Activated T-cell treated with anti-CD3 and anti-CD28 coated beads, Interleukin-2, amount 50 U/mL, for 72 hours (primary cell): ENCODE measurements at places on chromosomes 5 and 9. TPM values are rescaled to one million over a fixed set of nuclear protein-coding genes. Genes with fewer than 3 reads are reported as not detected.

- no peaks in the 10 kb centered on the region for H3K36me3 ChIP-seq
- peaks cover 4% of the 10 kb centered on the region for H3K27me3 ChIP-seq
- no peak for DNase-seq
- H3K4me1 ChIP-seq, result peaks cover 4% of the 10 kb centered on the region
- no peak within 1 kb of the TSS for H3K27ac ChIP-seq
Observed at GRCh38 chr5:135452321-135453030, at the start of gene TIFAB. TSS of gene TIFAB (minus strand) at chr5:135452351. CDS start at chr5:135449939, 2,412 bp downstream.

ERAP2 gene
- total RNA-seq, result 92.1 TPM

GRCh38 chr5:168801567-168801966, 222.4 kb upstream of the PANK3 start:
- H3K36me3 ChIP-seq, result peaks cover 2% of the 10 kb centered on the region
- H3K4me1 ChIP-seq, result peaks cover 59% of the 10 kb centered on the region
- H3K4me3 ChIP-seq, result peak overlapping the region; percentile 58
- peak; percentile 8 for DNase-seq
- peaks cover 8% of the 10 kb centered on the region for H3K27me3 ChIP-seq
- peak overlapping the region; percentile 55 for H3K27ac ChIP-seq

LSM11 gene
- 7.4 TPM for total RNA-seq

DNA sequence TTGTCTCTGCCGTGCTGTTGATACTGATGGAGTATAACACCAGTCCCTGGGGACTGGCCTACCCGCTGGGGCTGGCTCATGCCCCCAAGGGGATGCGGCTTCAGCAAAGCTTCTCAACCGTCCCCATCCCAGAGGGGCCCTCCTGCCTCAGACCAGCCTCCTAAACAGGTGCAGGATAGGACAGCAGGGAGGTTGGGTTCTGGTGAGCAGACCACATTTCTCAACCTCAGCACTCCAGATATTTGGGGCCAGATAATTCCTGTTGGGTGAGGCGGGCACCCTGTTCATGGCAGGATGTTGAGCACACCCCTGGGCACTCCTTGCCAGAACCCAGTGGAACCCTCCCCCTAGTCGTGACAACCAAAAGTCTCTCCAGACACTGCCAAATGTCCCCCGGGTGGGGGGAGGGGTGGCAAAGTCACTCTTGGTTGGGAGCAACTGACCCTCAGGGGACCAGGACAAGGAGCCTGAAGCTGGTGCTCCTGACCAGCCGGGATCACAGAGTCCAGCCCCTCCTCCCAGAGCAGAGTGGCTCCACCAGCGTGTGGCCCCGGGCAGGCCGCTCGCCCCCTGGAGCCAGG, 107.8 kb downstream of the ZNF354C start:
- H3K4me3 ChIP-seq, result peak overlapping the region; percentile 46
- no peak overlapping the region for H3K27ac ChIP-seq
- no peaks in the 10 kb centered on the region for H3K36me3 ChIP-seq
- DNase-seq, result no peak
- H3K27me3 ChIP-seq, result peaks cover 6% of the 10 kb centered on the region

- H3K27ac ChIP-seq, result no peak overlapping the region
- H3K27me3 ChIP-seq, result no peaks in the 10 kb centered on the region
- H3K4me3 ChIP-seq, result no peak overlapping the region
- DNase-seq, result no peak
Observed at GRCh38 chr9:108831496-108832178, 24.1 kb downstream of the ACTL7B start.

KYAT1 gene
- total RNA-seq, result 8.8 TPM

DNA sequence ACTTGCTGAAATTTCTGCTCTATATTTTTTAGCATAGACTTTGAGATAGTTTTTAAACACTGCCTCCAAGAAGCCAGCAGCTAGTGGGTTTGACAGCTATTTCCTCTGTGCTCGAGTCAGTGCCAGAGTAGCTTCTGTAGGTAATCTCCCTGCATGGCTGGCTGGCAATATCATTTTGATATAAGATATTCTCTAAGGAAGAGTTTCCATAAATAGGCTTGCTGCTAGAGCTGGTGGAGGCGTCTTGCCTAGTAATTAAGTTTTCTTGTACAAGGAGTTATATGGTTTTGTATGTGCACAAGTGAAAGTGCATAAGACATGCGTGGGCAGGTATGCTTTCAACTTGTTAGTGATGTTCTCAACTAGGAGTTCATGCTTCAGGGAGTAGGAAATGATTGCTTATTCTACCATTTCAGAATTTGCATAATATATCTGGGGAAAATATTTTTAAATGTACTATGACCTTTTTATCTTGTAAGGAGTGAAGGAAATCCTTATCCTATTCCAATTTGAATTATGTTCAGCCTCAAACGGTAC, 74.1 kb upstream of the CCL21 start:
- H3K27ac ChIP-seq, result no peak overlapping the region
- peaks cover 3% of the 10 kb centered on the region for H3K27me3 ChIP-seq
- no peaks in the 10 kb centered on the region for H3K36me3 ChIP-seq

DNA sequence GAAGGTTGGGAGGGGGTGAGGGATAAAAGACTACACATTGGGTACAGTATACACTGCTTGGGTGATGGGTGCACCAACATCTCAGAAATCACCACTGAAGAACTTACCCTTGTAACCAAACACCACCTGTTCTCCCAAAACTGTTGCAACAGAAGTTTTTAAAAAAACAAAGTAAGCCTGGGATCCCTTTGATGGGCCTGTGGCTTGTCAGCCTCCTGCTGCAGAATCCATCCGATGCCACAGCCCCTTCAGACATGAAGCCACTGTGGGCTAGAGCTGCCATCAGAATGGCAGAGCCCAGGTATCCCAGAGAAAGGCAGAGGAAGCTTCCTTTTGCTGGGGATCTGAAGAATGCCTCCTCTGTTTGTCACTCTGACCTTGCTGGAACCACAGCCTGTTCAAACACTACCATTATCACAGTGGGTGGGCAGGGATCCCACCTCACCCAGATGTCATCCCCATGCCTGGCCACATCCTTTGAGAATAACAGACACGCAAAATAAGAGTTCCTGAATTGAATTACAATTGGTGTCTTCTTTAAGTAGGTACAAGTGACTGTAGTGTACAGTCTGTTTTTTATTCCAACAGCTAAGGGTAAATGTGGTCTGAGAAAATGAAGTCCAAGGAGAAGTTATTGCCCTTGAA, 78.1 kb upstream of the DIRAS2 start:
- no peak for DNase-seq
- no peaks in the 10 kb centered on the region for H3K36me3 ChIP-seq
- H3K4me3 ChIP-seq, result no peak overlapping the region
- H3K4me1 ChIP-seq, result no peaks in the 10 kb centered on the region
- H3K27me3 ChIP-seq, result peaks cover 13% of the 10 kb centered on the region
- no peak overlapping the region for H3K27ac ChIP-seq

DNA sequence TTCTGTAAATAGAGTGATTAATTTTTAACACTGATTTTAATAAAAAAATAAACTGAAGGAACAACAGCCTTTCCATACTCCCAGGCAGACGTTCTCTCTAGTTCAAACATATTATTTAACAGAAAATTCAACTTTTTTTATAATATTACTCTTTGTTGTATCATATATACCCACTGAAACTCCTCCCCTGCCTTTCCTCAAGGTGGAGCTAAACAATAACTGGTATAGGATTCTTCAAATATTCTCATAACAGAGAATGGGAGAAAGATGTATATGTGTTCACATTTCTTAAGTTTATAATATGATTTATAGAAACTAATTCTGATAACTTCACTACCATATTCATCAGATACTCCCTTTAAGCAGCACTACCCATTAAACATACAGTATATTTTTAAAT, 83.4 kb downstream of the CYLC2 start:
- no peaks in the 10 kb centered on the region for H3K36me3 ChIP-seq
- no peaks in the 10 kb centered on the region for H3K27me3 ChIP-seq
- no peak overlapping the region for H3K4me3 ChIP-seq
- no peak overlapping the region for H3K27ac ChIP-seq
- no peaks in the 10 kb centered on the region for H3K4me1 ChIP-seq

- no peaks in the 10 kb centered on the region for H3K4me1 ChIP-seq
- H3K4me3 ChIP-seq, result no peak overlapping the region
- no peak overlapping the region for H3K27ac ChIP-seq
- no peak for DNase-seq
- no peaks in the 10 kb centered on the region for H3K36me3 ChIP-seq
Observed at GRCh38 chr5:30050056-30050815, 1143.2 kb upstream of the CDH6 start.

DNA sequence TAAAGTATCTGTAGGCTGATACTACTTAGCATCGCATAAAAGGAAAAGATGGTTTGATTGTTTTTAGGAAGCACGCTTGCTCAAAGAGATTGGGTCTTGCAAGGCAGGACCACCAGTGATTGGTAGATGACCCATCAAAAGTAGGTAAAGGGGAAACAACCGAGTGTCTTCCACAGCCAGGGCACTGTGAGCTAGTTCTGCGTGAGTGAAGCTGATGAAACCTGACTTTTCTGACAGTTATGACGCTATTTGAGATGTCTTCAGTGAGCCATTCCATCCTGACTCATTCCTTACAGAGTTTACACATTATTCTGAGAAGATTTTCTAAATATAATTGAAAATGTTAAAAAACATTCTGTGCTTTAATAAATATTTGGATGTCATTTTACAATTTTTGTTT, 49.7 kb downstream of the BASP1 start:
- no peak for DNase-seq
- H3K36me3 ChIP-seq, result no peaks in the 10 kb centered on the region
- H3K27me3 ChIP-seq, result no peaks in the 10 kb centered on the region
- no peaks in the 10 kb centered on the region for H3K4me1 ChIP-seq
- H3K27ac ChIP-seq, result no peak overlapping the region
- H3K4me3 ChIP-seq, result no peak overlapping the region

TXN gene
- 295 TPM for total RNA-seq

- no peak overlapping the region for H3K4me3 ChIP-seq
- H3K27me3 ChIP-seq, result no peaks in the 10 kb centered on the region
- H3K27ac ChIP-seq, result no peak overlapping the region
- no peaks in the 10 kb centered on the region for H3K36me3 ChIP-seq
- H3K4me1 ChIP-seq, result no peaks in the 10 kb centered on the region
Observed at GRCh38 chr5:116834796-116835515, 260.3 kb upstream of the SEMA6A start.

- H3K36me3 ChIP-seq, result no peaks in the 10 kb centered on the region
- no peak overlapping the region for H3K4me3 ChIP-seq
- H3K27me3 ChIP-seq, result peaks cover 12% of the 10 kb centered on the region
Observed at GRCh38 chr5:158917731-158918130, 182.0 kb downstream of the EBF1 start.

DNA sequence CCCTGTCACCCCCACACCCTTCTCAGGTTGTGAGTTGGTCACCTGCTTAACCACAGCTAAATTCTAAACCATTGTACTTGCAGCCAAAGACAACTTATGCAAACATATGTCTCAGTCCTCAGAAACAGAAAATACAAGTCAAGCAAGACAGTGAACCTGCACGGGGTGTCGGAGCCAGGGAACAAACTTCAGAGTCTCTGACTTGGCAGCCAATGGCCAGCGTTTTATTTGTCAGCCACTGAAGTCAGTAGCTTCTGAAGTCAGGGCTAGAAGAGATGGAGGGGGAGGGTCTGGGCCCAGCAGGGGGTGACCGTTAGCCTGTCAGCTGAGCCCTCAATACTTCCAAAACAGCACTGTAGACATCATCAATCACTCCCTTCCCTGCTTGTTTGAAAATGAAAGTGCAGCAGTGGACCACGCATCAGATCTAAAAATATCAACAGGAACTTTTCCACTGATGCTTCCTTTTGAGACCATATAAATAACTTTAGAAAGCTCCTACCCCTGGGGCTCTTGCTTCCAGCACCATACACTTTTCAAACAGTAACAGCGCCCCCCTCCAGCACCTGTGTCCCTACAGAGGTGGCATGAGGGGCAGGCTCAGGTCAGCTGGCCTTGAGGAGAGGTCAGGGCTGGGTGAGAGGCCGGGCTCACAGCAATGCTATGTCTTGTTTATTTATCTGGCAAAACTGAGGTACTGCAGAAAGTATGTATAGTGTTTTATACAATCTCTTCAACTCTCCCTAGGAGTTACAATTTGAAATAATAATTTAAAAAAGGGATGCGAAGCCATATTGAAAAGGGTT, 142.5 kb downstream of the ACER2 start:
- H3K27me3 ChIP-seq, result peaks cover 23% of the 10 kb centered on the region
- no peak overlapping the region for H3K27ac ChIP-seq
- H3K36me3 ChIP-seq, result no peaks in the 10 kb centered on the region
- H3K4me1 ChIP-seq, result peaks cover 6% of the 10 kb centered on the region
- DNase-seq, result no peak
- peak overlapping the region; percentile 46 for H3K4me3 ChIP-seq

GRCh38 chr5:5419291-5420210, 2.9 kb upstream of the ICE1 start:
- H3K27me3 ChIP-seq, result no peaks in the 10 kb centered on the region

SLC46A2 gene
- total RNA-seq, result not detected

DNA sequence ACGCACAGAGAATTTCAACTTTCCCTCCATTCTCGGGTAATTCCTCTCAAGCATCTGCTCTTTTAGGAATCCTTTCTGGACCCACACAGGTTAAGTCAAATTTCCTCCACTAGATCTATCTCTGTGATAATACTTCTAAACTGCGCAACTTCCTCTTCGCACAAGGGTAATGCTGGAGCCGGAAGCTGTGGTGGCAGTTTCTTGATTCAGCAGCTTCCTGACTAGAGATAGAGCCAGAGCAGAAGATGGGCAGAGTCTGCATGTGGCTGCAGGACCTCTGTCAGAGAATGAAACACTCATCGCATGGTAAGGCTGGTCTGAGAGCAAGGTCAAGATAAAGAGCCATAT, 11.1 kb upstream of the CDC42SE2 start:
- H3K27ac ChIP-seq, result peak overlapping the region; percentile 98
- H3K36me3 ChIP-seq, result peaks cover 1% of the 10 kb centered on the region
- H3K4me3 ChIP-seq, result peak overlapping the region; percentile 91
- peaks cover 85% of the 10 kb centered on the region for H3K4me1 ChIP-seq
- H3K27me3 ChIP-seq, result no peaks in the 10 kb centered on the region

GRCh38 chr9:123164285-123164684, 104.1 kb downstream of the STRBP start:
- no peak for DNase-seq
- no peaks in the 10 kb centered on the region for H3K4me1 ChIP-seq
- no peak overlapping the region for H3K4me3 ChIP-seq

GRCh38 chr9:116157436-116158138, 4.0 kb downstream of the PAPPA start:
- H3K36me3 ChIP-seq, result peaks cover 4% of the 10 kb centered on the region
- no peak overlapping the region for H3K4me3 ChIP-seq
- H3K27ac ChIP-seq, result no peak overlapping the region
- peaks cover 18% of the 10 kb centered on the region for H3K4me1 ChIP-seq
- peaks cover 62% of the 10 kb centered on the region for H3K27me3 ChIP-seq
- no peak for DNase-seq

- no peak overlapping the region for H3K4me3 ChIP-seq
- no peaks in the 10 kb centered on the region for H3K36me3 ChIP-seq
- peaks cover 11% of the 10 kb centered on the region for H3K27me3 ChIP-seq
- DNase-seq, result no peak
Observed at GRCh38 chr9:130313103-130313858, 47.7 kb downstream of the HMCN2 start.

GRCh38 chr5:83343299-83343698, 128.2 kb upstream of the VCAN start:
- H3K27me3 ChIP-seq, result no peaks in the 10 kb centered on the region
- H3K36me3 ChIP-seq, result peaks cover 16% of the 10 kb centered on the region
- H3K27ac ChIP-seq, result no peak overlapping the region
- no peak overlapping the region for H3K4me3 ChIP-seq
- no peak for DNase-seq
- H3K4me1 ChIP-seq, result peaks cover 14% of the 10 kb centered on the region
